ENCODE measurements at places on chromosomes 6 and 20. TPM values are rescaled to one million over a fixed set of nuclear protein-coding genes. Genes with fewer than 3 reads are reported as not detected.

- H3K27ac ChIP-seq, result no peak overlapping the region
- H3K36me3 ChIP-seq, result no peaks in the 10 kb centered on the region
- no peak for DNase-seq
- no peak overlapping the region for H3K4me3 ChIP-seq
- no peaks in the 10 kb centered on the region for H3K4me1 ChIP-seq
Observed at GRCh38 chr6:168417191-168417590, 23.8 kb upstream of the SMOC2 start.

- H3K36me3 ChIP-seq, result no peaks in the 10 kb centered on the region
- DNase-seq, result no peak
- H3K27me3 ChIP-seq, result no peaks in the 10 kb centered on the region
- no peak overlapping the region for H3K4me3 ChIP-seq
- no peaks in the 10 kb centered on the region for H3K4me1 ChIP-seq
Observed at GRCh38 chr20:42161228-42161829, 543.2 kb upstream of the CHD6 start.

DNA sequence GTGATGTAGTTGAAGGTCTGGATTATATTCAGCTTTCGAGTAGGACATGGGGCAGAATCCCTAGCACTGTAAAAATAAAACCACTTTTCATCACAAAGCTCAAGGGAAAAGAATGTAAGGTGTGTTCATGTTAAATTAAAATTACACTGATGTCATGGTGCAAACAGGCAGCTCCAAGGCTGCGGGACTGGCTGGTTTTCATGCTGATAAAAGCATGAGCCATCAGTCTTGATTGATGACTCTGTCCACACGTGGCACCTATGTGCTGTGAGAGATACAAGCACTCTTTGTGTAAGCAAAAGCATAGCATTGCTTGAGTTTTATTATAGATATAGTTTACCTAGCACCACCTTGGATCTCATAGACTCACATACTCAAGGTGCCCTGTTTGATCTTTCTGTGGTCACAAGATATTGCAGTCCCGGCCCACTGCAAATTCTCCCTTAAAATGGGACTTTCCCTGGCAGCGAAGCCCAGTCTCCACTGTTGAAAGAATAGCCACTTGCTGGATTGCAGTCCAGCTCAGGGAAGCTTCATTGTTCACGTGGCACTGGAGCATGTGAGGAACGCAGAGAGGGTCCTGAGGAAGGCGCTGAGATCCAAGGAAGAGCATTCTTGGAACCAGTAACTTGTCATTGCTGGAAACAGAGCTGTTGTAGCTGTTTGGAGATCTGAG is 90.6 kb downstream of the TIAM2 start:
- no peaks in the 10 kb centered on the region for H3K36me3 ChIP-seq
- H3K4me1 ChIP-seq, result no peaks in the 10 kb centered on the region
- H3K4me3 ChIP-seq, result no peak overlapping the region
- no peak overlapping the region for H3K27ac ChIP-seq

GRCh38 chr6:128882991-128883611 is at the start of gene LAMA2:
Gene LAMA2, plus strand, starts transcription at chr6:128883138. Its CDS starts 108 bp downstream, at chr6:128883246.
- DNase-seq, result no peak
- H3K4me3 ChIP-seq, result no peak within 1 kb of the TSS
- H3K27me3 ChIP-seq, result no peaks in the 10 kb centered on the region
- H3K36me3 ChIP-seq, result no peaks in the 10 kb centered on the region
- no peaks in the 10 kb centered on the region for H3K4me1 ChIP-seq

Gene PTP4A1
- 73.8 TPM for total RNA-seq

DNA sequence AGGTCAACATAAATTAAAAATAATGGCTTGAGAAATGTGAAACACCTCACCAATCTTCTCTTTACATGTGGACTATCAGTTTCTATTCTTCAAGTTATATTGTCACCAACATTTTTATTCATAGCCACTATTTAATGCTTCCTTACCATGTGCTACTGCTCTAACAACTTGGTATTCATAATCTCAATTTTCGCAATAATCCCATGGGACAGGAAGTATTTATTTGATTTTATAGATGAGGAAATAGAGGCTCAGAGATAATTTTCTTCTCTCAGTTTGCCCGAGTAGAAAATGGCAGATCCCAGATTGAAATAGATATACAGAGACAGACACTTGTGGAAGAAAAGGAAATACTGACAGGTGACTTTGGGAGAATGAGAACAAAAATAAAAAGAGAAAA is 66.6 kb downstream of the FAM83B start:
- no peak overlapping the region for H3K4me3 ChIP-seq
- DNase-seq, result no peak
- H3K4me1 ChIP-seq, result no peaks in the 10 kb centered on the region
- H3K27me3 ChIP-seq, result no peaks in the 10 kb centered on the region
- no peaks in the 10 kb centered on the region for H3K36me3 ChIP-seq

DNA sequence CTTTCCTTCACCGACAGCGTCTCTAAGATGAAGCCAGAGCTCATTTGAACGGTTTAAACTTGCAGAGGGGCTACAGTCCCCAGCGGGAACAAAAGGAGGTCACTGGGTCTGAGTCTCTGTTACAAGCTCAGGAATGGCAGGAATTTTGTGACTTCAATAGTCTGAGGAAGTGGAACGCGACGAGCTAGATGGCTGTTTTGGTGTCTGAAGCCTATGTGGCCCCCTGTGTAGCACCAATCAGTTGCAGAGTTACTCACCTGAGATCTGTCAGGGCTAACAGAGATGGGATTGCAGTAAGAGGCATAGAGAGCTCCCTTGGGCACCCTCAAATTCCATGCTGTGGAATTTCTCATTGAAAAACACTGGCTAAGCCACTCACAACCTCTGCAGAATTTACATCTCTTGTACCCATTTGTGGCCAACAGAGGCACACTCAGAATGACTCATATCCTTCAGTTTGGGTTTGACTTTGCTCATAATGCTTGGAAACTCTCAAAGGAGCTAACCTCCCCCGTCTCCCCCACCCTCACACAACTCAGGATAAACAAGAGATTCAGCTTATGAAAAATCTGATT is 7.1 kb upstream of the TCP11 start:
- H3K27me3 ChIP-seq, result no peaks in the 10 kb centered on the region
- H3K36me3 ChIP-seq, result no peaks in the 10 kb centered on the region
- H3K4me3 ChIP-seq, result no peak overlapping the region
- no peaks in the 10 kb centered on the region for H3K4me1 ChIP-seq
- no peak overlapping the region for H3K27ac ChIP-seq
- no peak for DNase-seq

DNA sequence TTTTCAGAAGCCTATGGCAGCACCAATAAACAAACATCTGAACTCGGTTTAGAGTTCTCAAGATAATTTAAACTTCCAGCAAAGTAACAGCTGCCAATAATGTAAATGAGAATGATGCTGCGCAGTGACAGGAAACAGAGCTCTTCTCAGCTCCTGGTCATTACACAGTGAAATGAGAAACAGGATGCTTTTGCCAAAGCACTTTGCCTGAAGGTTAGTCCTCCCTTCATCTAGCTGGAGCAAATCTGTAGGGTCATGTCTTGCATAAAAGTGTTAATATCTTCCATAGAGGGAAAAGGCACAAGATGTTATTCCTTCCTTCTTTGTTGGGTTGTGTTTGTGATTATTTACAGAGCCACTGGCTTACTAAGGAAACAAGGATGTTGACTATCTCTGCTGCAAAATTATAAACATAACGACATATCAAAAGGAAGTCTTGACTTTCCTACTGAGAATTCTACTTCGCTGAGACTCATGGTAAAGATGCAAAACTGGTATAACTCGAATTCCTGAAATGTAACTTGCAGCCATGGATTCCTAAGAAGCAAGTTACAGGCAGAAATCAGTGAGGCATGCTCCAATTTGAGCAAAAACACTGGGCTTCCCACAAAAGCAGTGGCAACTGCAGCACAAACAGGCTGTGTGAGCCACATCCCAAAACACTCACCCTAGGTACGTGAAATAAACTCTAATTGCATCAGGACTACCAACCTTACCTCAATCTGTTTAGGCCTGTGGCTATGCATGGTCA is 102.5 kb upstream of the BEND6 start:
- H3K4me1 ChIP-seq, result no peaks in the 10 kb centered on the region
- no peaks in the 10 kb centered on the region for H3K27me3 ChIP-seq
- no peak for DNase-seq
- H3K36me3 ChIP-seq, result no peaks in the 10 kb centered on the region
- no peak overlapping the region for H3K4me3 ChIP-seq

- DNase-seq, result no peak
- H3K27me3 ChIP-seq, result no peaks in the 10 kb centered on the region
- H3K4me3 ChIP-seq, result no peak overlapping the region
- no peaks in the 10 kb centered on the region for H3K36me3 ChIP-seq
Observed at GRCh38 chr6:29597184-29597583, 12.3 kb downstream of the OR2H2 start.

- peak; percentile 24 for DNase-seq
- no peaks in the 10 kb centered on the region for H3K27me3 ChIP-seq
- H3K4me1 ChIP-seq, result no peaks in the 10 kb centered on the region
Observed at GRCh38 chr6:152356662-152357061, 280.5 kb downstream of the SYNE1 start.

Gene HSPA1L
- 5.4 TPM for total RNA-seq

Gene PAQR8
- total RNA-seq, result 41.9 TPM

DNA sequence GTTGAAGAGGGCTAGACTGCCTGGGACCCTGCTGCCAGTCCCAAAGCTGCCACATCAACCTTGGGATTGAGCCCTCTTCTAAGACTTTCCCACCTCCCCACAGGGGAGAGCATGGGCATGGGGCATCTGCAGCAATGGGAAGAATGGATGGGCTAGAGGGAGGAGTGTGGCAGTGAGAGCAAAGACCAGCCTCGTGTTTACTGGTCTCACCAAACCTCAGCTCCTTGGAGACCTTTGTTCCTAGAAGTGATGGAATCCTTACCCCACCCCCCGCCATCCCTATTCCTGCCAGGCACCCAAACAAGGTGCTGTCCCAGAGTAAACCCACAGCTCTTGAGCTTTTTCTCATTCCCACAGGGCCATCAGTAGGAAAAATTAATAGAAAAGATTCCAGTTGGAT is 20.0 kb upstream of the ARMC12 start:
- no peak for DNase-seq
- no peaks in the 10 kb centered on the region for H3K27me3 ChIP-seq
- no peaks in the 10 kb centered on the region for H3K36me3 ChIP-seq
- no peak overlapping the region for H3K27ac ChIP-seq
- no peak overlapping the region for H3K4me3 ChIP-seq
- H3K4me1 ChIP-seq, result peaks cover 17% of the 10 kb centered on the region

GRCh38 chr6:139820210-139820609 is 445.8 kb upstream of the CITED2 start:
- no peak overlapping the region for H3K4me3 ChIP-seq
- no peaks in the 10 kb centered on the region for H3K36me3 ChIP-seq

DNA sequence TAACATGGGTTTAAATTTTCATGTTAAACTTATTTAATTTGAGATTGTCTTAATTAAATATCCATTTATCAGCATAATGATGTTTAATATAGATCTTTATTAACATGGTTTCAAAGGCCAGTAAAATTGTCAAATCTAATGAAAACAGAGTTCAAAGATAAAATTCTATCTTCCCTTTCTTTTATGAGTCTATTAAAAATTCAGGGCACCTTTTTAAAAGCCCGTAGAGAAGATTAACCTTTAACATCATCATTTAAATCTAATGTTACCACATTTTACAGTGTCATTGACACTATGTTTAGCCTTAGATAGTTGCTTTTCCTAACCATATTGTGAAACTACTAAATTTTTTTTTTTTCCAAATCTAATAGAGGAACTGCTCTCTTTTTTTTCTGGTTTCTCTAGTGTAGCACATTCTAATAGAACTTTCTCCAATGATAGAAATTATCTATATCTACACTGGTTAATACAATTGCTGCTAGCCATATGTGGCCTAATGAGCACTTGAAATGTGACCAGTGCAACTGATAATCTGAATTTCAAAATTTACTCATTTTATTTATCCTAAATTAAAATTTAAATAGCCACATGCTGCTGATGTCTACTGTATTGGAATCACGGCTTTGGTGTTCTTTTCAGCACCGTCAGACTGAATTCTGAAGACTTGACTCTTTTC is 410.9 kb downstream of the UTRN start:
- DNase-seq, result no peak
- H3K4me1 ChIP-seq, result peaks cover 3% of the 10 kb centered on the region
- H3K27ac ChIP-seq, result no peak overlapping the region
- H3K27me3 ChIP-seq, result no peaks in the 10 kb centered on the region
- peaks cover 4% of the 10 kb centered on the region for H3K36me3 ChIP-seq
- H3K4me3 ChIP-seq, result no peak overlapping the region

Data from naive thymus-derived CD4-positive, alpha-beta T cell (primary cell).